Left ventricle myocardium superior (tissue), 1 donor: ENCODE measurements at places on chromosomes 11 and 22.
A peak's percentile ranks its signal among the peaks of the same experiment; 100 is the strongest.

- no peak for DNase-seq
Observed at GRCh38 chr22:28882545-28882877, 861 bp upstream of the ZNRF3 start.

DNA sequence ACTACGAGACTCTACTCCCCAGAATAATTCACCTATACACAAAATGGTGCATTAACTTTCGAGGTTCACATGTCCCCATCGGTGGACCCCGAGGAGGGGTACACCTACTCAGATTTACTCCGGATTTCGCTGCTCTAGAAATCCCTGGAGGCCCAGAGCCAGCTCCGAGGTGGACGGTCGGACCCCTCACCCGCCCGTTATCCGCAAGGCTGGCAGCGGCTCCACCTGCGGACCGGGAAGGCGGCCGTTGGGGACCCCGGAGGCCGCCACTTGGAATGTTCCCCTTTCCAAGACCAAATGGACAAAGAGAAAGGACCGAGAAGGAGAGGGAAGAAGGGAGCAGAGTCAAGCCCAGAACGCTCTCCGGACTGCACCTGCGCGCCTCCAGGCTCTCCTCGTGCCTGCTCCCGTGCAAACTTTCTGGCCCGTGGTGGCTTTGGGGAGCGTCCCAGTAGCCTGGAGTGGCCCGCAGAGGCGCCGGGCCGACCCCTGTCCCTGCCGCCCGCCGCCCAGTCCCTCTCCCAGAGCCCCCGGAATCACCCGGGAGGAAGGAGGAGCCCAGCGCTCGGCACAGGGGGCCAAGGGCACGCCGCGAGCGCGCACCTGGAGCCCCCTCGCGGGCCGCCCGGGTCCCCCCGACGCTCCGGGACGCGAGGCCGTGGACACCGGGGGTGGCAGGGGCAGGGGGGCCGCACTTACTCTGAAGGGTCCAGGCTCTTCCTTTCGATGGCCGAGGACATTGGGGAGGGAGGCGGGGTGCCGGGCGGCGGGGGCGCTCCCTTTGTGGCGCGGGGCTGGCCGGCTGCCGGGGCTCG, 23.0 kb downstream of the LMO2 start:
- DNase-seq, result no peak

GRCh38 chr11:10379022-10379421, 74.1 kb downstream of the ADM start:
- DNase-seq, result no peak

DNA sequence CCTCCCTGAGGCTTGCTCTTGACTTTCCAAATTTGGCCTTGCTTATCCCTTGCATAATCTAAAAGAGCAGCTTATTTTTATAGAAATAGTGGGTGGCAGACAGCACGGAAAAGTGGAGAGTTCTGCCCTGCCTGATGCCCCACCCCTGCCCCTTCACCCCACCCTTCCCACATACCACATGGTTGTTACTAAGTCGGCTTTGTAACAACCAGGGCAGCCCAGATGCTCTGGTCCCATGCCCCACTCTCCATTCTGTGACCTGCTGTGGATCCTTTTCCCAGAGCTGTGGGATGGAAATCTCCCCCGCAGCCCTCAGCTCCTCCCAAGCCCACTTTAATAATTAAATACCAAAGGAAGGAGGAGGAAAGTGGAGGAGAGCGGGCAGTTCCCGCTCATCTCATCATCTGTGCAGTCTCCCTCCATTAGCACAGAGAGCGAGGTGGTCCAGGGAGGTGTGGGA, 10.9 kb downstream of the MRGPRF start:
- DNase-seq, result no peak

DNA sequence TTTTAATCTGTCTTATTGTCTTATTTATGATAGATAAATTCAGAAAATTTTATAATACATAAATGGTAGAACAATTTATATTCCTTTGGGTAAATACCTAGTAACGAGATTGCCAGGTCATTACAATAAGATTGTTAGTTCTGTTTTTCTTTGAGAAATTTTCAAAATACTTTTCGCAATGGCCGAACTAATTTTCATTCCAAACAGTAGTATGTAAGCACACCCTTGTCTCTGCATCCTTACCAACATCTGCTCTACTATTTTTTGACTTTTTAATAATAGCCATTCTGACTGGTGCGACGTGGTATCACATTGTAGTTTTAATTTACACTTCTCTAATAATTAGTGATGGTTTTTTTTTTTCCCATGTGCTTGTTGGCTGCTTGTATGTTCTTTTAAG, 351.4 kb upstream of the LUZP2 start:
- no peak for DNase-seq

GRCh38 chr11:94342250-94342649, 37.9 kb downstream of the IZUMO1R start:
- DNase-seq, result no peak

DNA sequence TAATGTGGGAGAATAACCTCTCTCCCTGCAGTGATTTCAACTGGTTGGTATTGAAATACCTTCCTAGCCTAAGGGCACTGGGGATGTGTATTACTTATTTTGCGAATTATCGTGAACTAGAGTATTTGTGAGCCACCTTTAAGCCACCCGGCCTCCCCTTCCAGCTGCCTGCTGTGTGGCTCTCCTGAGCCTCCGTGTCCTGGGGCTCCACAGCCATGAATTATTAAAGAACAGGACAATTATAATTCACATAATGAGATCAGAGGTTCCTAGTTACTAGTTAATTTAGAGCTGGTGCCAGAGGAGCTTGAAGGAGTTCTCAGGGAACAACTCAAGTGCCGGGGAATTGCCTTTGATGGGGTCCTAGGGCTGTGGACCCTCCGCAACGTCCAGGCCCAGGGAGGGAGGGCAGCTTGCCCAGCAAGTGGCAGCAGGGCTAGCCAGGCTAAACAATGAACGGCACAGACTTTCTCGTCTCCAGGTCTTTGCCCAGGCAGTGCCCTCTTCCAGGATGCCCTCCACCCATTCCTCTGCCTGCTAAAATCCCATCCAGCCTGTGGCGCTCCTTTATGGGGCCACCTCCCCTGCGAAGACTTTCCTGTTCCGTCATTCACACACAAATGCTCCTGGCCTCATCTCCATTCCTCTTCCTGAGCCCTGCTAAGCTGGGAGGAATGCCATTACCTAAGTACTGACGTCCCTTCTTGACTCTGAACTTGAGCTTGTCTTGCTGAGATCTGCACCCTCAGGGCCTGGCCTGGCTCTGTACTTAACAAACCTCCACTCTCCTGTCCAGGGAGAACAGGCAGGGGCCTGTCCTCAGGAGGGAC, 91.5 kb downstream of the RTL6 start:
- DNase-seq, result peak; percentile 10

DNA sequence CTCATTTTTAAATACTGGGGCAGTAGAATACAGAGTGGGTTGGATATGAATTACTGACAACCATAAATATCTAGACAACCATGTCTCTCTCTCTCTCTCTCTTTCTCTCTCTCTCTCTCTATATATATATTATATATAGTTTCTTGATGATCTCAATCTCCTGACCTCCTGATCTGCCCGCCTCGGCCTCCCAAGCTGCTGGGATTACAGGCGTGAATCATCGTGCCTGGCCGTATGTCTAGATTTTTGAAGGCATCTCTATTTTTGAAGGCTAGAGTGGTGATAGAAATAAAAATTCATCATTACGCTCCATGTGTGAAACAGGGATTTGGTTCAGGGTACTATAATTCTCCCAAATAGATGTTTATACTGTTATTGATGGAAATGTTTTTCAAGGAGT, 84.1 kb downstream of the DDX10 start:
- no peak for DNase-seq

DNA sequence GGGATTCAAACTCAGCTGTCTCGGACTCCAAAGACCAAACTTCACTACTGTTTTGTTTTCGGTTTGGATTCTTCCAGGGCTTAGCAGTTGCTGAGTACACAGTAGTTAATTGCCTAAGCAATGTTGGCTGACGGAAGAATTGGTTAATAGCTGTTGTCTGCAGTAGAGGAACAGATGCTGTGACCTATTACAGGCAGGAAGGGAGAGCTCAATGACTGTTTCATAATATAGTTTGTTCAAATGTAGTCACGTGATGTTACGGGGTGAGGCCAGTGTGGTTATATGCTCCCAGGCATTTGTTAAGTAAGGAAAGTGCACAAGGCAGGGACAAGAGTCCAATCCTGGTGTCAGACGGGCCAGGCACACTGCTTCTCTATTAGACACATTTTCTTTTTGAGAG, 222.6 kb upstream of the CCDC90B start:
- DNase-seq, result no peak
